Vagina (tissue), 2 donors: ENCODE measurements at places on chromosomes 2 and 18. TPM values are rescaled to one million over a fixed set of nuclear protein-coding genes. Genes with fewer than 3 reads are reported as not detected.

Gene CCDC85A
- 4.7 TPM for total RNA-seq

Gene REEP1
- total RNA-seq: 13.5 TPM

Gene TACR1
- total RNA-seq: 8.3 TPM

Gene INPP5D
- total RNA-seq: 33.4 TPM

Gene STON1
- total RNA-seq: 48.1 TPM

Gene DTNA
- 18.4 TPM for total RNA-seq

Gene MYL1
- not detected for total RNA-seq

Gene CKAP2L
- 1.2 TPM for total RNA-seq

Gene FAM110C
- total RNA-seq: 27.3 TPM

- H3K36me3 ChIP-seq: no peaks in the 10 kb centered on the region
- no peaks in the 10 kb centered on the region for H3K27me3 ChIP-seq
- no peak overlapping the region for H3K4me3 ChIP-seq
- DNase-seq: no peak
Observed at GRCh38 chr18:58887613-58887963, 22.9 kb downstream of the ZNF532 start.

- H3K27me3 ChIP-seq: no peaks in the 10 kb centered on the region
- peaks cover 30% of the 10 kb centered on the region for H3K4me1 ChIP-seq
- no peaks in the 10 kb centered on the region for H3K36me3 ChIP-seq
Observed at GRCh38 chr2:43265001-43265400, 38.6 kb upstream of the ZFP36L2 start.

- H3K36me3 ChIP-seq: no peaks in the 10 kb centered on the region
- H3K4me3 ChIP-seq: no peak overlapping the region
Observed at GRCh38 chr2:212154477-212154878, 384.1 kb downstream of the ERBB4 start.

DNA sequence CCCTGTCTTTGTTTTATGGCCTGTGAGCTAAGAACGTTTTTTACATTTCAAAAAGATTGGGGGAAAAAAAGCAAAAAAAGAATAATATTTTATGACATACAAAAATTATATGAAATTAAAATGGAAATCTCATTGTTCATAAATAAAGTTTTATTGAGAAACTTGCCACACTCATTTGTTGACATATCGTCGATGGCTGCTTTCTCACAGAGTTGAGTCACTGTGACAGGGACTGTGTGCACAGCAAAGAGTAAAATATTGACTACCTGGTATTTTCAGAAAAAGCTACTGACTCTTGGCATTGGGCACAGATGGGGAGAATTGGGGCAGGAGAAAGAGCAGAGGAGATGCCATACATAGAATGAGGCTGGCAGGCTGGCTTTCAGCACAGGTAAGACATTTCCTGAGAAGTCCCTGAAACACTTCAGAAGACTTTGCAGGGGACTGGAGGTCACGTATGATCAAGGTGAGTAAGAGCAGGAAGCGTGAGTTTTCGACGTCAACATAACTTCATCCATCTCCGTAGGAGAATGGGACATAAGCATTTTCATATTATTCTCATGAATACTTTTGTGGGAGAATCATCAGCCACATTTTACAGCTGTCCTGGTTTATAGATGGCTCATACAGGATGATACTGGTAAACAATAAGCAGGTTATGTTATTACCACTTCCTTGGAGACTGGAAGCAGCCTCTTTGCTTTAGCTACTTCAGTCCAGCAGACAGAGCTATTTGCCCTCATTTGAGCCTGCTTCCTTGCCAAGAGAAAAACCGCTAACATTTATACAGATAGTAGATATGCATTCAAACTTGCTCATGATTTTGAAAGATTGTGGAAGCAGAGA lies 32.5 kb upstream of the PUM2 start:
- DNase-seq: no peak
- no peaks in the 10 kb centered on the region for H3K36me3 ChIP-seq
- no peaks in the 10 kb centered on the region for H3K27me3 ChIP-seq
- H3K4me3 ChIP-seq: no peak overlapping the region

DNA sequence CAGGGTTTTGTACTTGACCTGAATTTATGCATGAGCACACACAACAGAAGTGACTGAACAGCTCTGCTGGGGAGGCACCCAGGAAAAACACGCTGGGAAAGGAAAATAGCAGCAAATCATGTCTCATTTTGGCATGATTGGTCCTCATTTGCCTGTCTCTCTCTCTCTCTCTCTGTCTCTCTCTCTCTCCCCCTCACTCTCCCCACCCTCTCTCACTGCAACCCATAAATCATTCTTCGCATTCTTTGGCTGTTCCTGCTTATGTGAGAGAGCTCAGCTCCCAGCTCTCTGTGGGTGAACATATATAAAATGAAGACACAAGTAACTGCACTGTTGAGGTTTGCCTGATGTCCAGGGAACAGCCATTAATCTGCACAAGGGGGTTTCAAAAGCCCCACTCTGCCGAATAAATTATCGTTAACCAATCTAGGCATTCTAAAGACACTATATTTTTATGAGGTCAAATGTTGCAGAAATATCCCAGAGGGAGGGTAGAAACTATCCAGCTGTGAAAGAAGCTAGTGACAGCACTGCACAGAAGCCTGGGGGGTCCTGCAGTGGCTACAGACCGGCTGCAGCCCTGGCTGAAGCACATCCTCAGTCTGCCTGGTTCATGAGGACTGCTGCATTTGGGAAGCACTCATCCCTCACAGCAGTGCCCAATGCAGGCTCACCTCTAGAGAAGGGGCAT lies 260.3 kb downstream of the AFF3 start:
- no peaks in the 10 kb centered on the region for H3K27me3 ChIP-seq
- H3K4me1 ChIP-seq: peaks cover 5% of the 10 kb centered on the region
- no peak overlapping the region for H3K27ac ChIP-seq
- no peaks in the 10 kb centered on the region for H3K36me3 ChIP-seq
- DNase-seq: no peak
- no peak overlapping the region for H3K4me3 ChIP-seq

- H3K27me3 ChIP-seq: no peaks in the 10 kb centered on the region
- no peaks in the 10 kb centered on the region for H3K36me3 ChIP-seq
- no peak overlapping the region for H3K4me3 ChIP-seq
- peak overlapping the region; percentile 51 for H3K27ac ChIP-seq
- H3K4me1 ChIP-seq: no peaks in the 10 kb centered on the region
Observed at GRCh38 chr2:226690461-226691024, 109.1 kb downstream of the IRS1 start.

- no peaks in the 10 kb centered on the region for H3K36me3 ChIP-seq
- no peak overlapping the region for H3K4me3 ChIP-seq
- H3K4me1 ChIP-seq: peaks cover 4% of the 10 kb centered on the region
- DNase-seq: no peak
Observed at GRCh38 chr2:54122171-54122935, 6.9 kb downstream of the ACYP2 start.

- H3K27ac ChIP-seq: peak overlapping the region; percentile 90
- no peak for DNase-seq
- H3K4me3 ChIP-seq: peak overlapping the region; percentile 78
- no peaks in the 10 kb centered on the region for H3K27me3 ChIP-seq
Observed at GRCh38 chr2:240434728-240435456, 571 bp upstream of the GPC1 start.

- DNase-seq: no peak
- peaks cover 26% of the 10 kb centered on the region for H3K4me1 ChIP-seq
- H3K36me3 ChIP-seq: peaks cover 20% of the 10 kb centered on the region
- H3K4me3 ChIP-seq: peak overlapping the region; percentile 74
- peak overlapping the region; percentile 89 for H3K27ac ChIP-seq
Observed at GRCh38 chr2:27627963-27628766, 647 bp downstream of the CCDC121 start.

DNA sequence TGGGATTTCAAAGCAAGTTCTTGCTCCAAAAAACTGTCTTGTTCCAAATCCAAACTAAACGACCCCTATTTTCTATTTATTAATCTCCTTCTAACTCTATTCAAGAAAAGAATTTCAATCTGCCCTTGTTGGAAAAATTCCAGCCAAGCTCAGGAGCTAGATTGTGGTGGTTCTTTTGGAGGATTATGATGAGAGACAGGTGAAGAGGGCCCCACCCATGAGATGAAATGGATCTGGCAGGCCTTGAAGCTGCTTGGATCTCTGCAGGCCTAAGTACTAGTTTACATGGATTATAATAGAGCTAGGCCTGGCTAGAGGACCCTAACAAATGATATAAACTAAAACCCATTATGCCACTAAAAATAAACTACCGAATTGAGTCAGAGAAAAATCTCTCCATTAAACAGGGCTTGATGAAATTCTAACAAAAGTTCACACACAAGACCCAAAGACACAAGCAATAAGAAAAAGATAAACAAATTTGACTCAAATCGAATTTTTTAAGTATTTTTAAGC lies 101.6 kb downstream of the GFPT1 start:
- H3K4me1 ChIP-seq: no peaks in the 10 kb centered on the region
- no peak overlapping the region for H3K4me3 ChIP-seq
- no peak overlapping the region for H3K27ac ChIP-seq

DNA sequence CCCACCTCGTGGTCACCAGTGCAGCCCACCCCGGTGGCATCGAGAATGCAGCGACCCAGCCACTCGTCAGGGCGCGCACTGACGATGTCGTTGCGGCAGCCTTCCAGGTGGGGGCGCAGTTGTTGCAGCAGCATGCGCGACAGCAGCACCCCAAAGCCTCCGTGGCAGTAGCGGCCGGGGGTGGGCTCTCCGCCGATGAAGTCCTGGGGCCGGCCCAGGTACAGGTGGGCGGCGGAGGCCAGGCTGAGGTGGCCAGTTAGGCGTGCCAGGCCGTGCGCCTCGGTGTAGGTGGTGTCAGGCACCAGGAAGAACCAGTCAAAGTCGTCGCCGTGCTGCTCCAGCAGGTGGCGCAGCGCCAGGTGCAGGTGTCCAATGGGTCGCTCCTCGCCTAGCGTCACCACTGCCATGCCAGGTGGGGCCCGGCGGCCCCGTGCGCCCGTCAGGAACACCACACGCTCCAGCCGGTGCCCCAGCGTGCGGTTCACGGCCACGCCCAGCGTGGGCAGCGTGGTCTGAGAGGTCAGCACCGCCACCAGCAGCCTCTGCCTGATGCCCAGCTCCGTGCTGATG lies 1.9 kb downstream of the CHPF start:
- no peaks in the 10 kb centered on the region for H3K27me3 ChIP-seq
- H3K36me3 ChIP-seq: no peaks in the 10 kb centered on the region
- no peak overlapping the region for H3K27ac ChIP-seq
- peak overlapping the region; percentile 1 for H3K4me3 ChIP-seq
- DNase-seq: no peak
- peaks cover 45% of the 10 kb centered on the region for H3K4me1 ChIP-seq

- DNase-seq: no peak
- no peaks in the 10 kb centered on the region for H3K36me3 ChIP-seq
- H3K4me3 ChIP-seq: no peak overlapping the region
- H3K27ac ChIP-seq: no peak overlapping the region
- H3K4me1 ChIP-seq: no peaks in the 10 kb centered on the region
Observed at GRCh38 chr2:201631041-201631440, 12.3 kb downstream of the TMEM237 start.

DNA sequence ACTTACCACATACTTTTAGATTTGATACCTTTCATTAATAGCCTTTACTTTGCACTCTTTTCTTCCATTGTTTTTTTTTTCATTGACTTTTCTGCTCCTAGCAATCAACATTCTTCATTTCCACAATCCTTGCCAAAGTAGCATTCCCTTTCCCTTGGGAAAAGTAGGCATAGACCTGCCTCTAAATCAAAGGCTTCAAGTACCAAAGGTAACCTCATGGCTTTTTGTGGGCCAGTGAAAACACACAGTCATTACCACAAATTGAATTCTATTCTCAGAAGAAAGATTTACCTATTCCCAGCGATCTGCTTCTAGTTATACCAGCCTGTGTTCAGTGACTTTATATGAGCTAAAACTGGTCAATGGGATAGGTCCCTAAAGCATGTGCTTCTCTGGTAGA lies 109.2 kb downstream of the SOCS6 start:
- no peaks in the 10 kb centered on the region for H3K27me3 ChIP-seq
- H3K4me1 ChIP-seq: no peaks in the 10 kb centered on the region
- H3K4me3 ChIP-seq: no peak overlapping the region
- H3K27ac ChIP-seq: no peak overlapping the region
- DNase-seq: no peak

DNA sequence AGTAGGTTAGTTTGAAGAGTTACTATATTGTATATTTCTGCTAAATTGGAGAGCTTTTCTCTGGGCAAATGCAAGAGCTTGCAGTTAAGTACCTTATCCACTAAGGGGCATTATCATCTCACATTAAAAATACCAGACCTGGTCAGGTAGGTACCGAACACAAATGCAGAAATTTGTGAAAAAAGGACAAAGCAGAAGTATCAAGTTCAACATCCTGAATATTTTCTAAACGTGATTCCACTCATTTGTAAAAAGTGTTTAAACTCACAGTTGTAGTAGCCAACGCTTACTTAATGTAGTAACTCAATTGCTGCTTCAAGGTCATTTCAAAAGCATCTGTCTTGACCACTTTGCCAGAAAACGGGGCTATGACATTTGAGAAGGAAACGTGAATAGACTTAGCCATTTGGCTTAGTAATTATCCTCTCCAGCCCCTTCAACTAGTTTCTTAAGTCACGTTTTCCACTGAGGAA lies 52.1 kb downstream of the CYRIA start:
- DNase-seq: no peak
- no peaks in the 10 kb centered on the region for H3K27me3 ChIP-seq
- H3K36me3 ChIP-seq: no peaks in the 10 kb centered on the region
- H3K4me3 ChIP-seq: no peak overlapping the region
- H3K4me1 ChIP-seq: peaks cover 45% of the 10 kb centered on the region
- H3K27ac ChIP-seq: no peak overlapping the region

- H3K4me1 ChIP-seq: no peaks in the 10 kb centered on the region
- H3K27ac ChIP-seq: no peak overlapping the region
- no peak overlapping the region for H3K4me3 ChIP-seq
- no peak for DNase-seq
- no peaks in the 10 kb centered on the region for H3K36me3 ChIP-seq
Observed at GRCh38 chr2:31373127-31373526, 41.4 kb downstream of the XDH start.

GRCh38 chr18:420661-421246 lies 79.7 kb downstream of the COLEC12 start:
- no peak overlapping the region for H3K4me3 ChIP-seq
- no peaks in the 10 kb centered on the region for H3K27me3 ChIP-seq
- H3K4me1 ChIP-seq: peaks cover 19% of the 10 kb centered on the region
- H3K36me3 ChIP-seq: no peaks in the 10 kb centered on the region
- no peak for DNase-seq

DNA sequence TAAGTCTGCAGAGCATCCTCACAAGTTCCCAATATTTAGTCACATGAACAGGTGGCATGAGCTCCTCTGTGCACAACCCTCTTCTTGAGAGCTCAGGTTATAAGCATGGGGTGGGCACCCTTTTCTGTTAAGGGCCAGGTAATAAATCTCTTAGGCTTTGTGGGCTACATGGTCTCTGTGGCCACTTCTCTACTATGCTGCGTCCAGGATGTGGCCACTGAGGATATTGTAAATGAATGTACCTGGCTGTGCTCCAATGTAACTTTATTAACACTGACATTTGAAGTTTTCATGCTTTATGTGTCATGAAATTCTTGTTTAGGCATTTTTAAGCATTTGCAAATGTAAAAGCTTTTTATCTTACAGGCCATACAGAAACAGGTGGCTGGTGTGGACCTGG lies 116.8 kb upstream of the ST6GAL2 start:
- H3K27me3 ChIP-seq: no peaks in the 10 kb centered on the region
- no peak overlapping the region for H3K27ac ChIP-seq
- no peaks in the 10 kb centered on the region for H3K4me1 ChIP-seq
- no peak overlapping the region for H3K4me3 ChIP-seq
